ENCODE measurements at places on chromosomes 1 and 21.

GRCh38 chr1:208047476-208047934 is 136.6 kb upstream of the CD34 start:
- DNase-seq = no peak

DNA sequence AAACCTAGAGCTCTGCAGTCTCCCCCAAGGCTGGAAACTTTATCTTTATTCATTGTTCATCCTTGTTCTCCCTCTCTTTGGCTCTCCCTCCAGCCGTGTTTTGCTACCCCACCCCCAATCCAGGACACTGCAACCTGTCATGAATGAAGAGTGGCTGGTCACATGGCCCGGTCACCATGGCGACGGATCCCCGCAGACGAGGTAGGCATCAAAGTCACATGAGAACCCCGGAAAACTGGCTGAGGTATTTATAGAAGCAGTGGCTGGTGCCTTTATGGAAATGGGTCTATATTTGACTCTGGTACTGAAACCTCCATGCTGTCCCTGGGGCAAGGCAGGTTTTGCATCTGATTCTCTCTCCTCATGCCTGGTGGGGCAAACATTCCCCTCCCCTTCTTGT is 13.4 kb upstream of the SLC6A17 start:
- peak; percentile 95 for DNase-seq

- DNase-seq = no peak
Observed at GRCh38 chr1:223531742-223532341, 133.7 kb downstream of the CAPN8 start.

- DNase-seq = no peak
Observed at GRCh38 chr1:11373895-11374747, 101.1 kb downstream of the UBIAD1 start.

DNA sequence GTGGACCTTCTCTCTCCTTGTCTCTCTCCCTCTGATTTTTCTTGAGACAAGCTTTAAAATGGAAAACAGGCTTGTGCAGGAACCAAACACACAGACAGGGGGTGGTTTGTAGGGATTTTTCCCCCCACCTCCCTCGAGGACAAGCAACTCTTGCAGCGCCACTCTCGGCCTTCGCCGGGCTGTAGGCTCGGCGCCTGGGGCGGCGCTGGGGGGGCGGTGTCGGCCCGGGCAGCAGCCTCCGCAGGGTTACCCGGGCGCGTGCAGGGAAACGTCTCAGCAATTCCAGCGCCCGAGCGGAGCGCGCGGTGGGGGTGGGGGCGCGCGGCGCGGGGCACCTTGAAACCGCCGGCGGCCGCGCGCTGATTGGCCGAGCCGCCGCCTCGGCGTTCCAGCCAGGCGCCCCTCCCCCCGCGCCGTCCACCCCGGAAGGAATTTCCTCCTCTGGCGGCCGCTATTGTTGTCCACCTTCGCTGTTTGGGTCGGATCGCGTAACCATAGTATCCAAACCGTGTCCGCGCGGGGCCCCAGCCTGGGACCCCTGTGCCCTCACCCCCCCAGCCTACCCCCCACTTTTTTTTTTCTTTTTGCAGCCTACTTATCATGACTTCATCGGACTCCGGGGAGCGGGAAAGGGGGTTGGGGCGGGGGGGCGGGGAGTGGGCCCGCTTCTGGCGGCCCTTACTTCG is 59.8 kb upstream of the ACOT11 start:
- peak; percentile 71 for DNase-seq

GRCh38 chr1:248849637-248850036 is 9.2 kb downstream of the ZNF692 start:
- DNase-seq = no peak

GRCh38 chr1:150577557-150578271 is 1.7 kb downstream of the MCL1 start:
- DNase-seq = no peak

- no peak for DNase-seq
Observed at GRCh38 chr1:185564816-185565215, 169.4 kb upstream of the HMCN1 start.

- no peak for DNase-seq
Observed at GRCh38 chr1:91345395-91346005, 59.1 kb downstream of the HFM1 start.

GRCh38 chr1:208654241-208654640 is 410.1 kb upstream of the PLXNA2 start:
- DNase-seq = no peak

DNA sequence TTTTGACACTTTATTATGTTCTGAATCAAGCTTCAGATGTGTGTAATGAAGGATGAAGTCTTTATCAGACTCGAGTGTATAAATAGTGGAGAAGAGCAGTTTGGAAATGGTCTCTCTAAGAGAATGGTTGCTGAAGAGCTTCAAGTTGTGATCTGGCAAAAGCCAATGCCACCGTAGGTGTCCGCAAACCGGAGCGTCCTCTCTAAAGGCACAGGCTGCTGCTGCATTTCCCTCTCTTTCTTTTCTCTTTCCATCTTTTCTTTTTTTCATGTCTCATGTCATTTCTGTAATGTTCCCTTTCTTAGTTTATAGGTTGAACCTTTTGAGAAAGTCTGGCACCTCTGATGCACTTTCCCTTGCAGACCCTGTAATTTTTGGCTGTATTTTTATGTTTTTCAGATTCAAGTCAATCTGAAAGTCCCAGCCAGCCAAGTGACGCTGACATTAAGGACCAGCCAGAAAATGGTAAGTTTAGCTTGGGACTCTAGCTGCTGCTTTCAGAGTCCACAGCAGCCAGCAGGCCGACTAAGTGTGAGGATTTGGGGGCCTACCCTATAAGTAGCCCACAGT is 194.8 kb downstream of the NFIA start:
- no peak for DNase-seq

DNA sequence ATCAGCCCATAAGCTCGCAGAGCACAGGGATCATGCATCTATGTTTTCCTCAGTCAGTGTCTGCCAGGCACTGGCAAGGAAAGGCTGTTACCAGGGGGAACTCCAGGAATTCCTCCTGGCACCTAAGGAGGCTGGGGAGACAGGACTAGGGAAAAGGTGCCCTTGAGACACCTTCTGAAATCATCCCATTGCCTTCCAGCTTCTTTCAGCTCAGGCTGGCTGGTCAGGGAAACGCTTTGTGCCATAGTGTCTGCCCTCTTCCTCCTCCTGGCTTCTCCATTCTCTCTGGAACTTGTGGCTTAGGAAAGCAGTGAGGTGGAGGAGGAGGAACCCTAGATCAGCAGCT is 13.8 kb downstream of the LMNA start:
- no peak for DNase-seq

DNA sequence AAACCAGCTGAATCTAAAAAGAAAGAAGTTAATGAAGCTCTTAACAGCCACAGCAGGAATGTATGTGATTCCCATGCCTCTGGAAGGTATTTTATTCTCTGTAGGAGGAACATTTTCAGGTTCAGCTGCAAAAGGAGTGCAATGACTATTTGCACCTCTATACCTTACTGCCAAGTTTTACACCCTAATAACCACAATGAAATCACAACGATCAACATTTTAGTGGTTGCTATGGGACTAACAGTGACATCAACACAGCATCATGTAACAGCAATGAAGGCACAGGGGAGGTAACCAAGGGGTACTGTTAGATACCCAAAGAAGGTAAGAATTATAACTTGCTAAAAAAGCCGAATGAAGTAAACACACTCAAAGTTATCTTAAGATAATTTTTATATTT is 116.3 kb upstream of the HP1BP3 start:
- DNase-seq = no peak

- no peak for DNase-seq
Observed at GRCh38 chr1:5691795-5692509, 300.3 kb downstream of the NPHP4 start.

GRCh38 chr1:197224160-197224559 is 43.9 kb upstream of the CRB1 start:
- no peak for DNase-seq

DNA sequence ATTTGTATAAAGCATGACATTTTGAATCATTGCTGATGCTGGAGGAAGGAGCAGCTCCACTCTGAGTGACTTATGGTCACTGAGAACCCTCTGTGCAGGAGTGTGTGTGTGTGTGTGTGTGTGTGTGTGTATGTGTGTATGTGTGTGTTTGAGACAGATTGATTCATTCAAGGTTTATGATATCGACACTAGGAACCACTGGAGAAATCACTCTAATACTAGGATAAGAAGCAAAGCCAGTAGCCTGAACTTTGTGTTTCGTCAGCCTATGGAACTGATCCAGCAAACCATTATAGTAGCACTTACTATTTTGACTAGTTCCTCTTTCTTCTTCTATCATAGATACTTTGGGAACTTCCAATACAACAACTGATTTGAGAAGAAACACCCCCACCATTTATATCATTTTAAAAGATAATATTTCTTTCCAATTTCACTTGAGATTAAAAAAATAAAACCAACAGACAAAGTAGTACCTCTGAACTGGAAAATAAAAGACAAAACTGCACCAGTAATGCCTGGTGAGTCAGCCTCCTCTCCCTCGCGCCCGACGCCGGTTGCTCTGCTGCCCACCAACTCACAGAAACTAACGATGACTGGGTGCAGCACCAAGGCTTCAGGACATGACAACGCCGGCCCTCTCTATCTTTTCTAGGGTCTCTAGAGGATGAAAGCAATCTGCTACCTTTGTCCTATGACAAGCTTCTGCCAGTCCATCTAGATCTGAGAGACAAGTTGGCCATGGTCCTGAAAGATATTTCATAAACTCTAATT is 20.9 kb downstream of the SLAMF1 start:
- DNase-seq = no peak

- no peak for DNase-seq
Observed at GRCh38 chr1:180287988-180288705, 58.1 kb downstream of the LHX4 start.

GRCh38 chr1:8727809-8728213 is 89.6 kb downstream of the RERE start:
- DNase-seq = no peak

- DNase-seq = peak; percentile 50
Observed at GRCh38 chr1:18174037-18174436, 66.4 kb downstream of the IGSF21 start.

- DNase-seq = no peak
Observed at GRCh38 chr1:199684686-199685273, 342.7 kb upstream of the NR5A2 start.

- DNase-seq = no peak
Observed at GRCh38 chr1:169129109-169129784, 22.8 kb downstream of the ATP1B1 start.

DNA sequence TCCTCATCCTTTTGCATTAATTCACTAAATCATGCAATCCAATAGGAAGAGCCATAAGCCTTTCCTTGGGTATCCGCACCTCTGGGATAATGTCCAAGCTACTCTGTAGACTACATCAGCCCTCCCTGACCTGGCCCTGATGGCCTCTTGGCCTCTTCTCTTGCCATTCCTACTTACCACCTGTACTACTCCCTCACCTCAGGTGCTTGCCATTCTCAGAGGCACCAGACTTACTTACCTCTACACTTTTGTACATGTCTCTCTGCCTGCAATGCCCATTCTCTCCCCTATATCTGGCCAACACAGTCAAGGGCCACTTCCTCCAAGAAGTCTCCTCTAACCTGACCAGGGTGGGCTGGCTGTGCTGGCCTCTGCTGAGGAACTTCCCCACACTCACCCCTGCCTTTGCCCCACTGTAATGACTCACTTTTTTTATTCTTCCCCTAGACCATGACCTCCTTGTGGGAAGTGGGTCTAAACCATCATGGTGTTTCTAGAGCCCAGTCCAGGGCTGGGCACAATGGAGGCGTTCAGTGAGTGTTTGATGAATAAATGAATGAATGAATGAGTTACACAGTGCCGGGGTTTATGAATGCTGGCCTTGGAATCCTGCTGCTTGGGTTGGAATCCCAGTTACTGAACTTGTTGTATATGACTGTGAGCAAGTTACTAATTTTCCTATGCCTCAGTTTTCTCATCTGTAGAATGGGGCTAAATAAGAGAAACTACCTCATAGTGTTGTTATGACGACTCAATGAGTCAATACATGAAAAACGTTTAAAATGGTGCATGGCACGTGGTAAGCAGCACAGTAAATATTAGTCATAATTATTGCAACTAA is 179.8 kb downstream of the FOXD2 start:
- DNase-seq = no peak

- no peak for DNase-seq
Observed at GRCh38 chr1:116545359-116545705, 25.5 kb downstream of the CD58 start.

DNA sequence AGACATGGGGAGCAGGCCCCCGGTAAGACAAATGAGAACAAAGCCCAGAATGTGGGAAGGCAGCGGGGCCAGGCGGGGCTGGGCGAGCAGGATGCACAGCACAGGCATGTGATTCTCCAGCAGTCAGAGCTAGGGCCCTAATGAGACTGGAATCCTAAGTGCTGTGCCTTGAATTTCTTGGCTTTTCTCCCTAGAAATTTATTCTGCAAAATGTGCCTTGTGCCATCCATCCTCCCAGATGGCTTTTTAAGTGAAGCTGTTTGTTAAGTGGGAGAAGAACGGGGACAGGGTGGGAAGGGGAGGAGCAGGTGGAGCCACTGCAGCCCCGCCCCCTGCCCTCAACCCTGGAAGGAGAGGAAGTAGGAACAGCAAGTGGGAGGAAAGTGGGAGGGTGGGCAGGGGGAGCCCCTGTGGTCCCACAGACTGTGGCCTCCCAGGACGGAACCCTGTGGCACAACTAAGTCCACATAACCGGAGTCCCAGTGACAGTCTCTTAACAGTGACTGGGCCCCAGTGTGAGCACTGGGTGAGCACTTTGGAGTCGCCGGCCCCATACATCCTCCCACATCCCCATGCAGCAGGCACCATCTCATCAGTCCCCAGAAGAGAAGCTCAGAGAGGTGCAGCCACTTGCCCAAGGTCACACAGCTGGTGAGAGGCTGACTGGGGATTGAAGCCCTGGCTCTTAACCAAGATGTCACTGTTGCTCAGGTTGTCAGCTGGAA is 216.9 kb downstream of the MATN1 start:
- no peak for DNase-seq

DNA sequence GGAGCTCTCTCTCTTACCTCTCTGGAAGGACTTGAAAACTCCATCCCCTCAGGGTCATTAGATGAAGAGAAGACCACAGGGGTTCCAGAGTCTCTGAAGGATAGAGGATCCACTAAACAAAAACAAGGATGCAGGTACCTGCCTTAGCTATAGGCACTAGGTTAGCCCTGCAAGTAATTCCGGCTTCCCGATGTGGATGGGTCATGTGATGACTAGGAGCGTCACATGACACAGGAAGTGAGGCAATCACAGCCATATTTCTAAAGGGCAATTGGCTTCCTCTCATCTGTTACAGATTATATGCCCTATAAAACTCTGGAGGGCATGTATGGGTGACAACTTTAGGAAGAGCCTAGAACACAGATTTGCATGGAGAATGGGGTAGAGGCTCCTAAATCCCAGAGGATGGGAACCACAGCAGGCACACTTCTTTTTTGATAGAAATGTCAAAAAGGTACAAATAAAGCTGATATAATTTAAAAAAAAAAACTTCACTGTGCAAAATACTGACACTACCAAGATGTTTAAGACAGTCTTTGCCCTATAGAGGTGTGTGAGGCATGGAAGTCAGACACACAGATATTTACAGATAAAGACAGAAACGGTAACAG is 14.1 kb downstream of the ENTREP3 start:
- peak; percentile 48 for DNase-seq

DNA sequence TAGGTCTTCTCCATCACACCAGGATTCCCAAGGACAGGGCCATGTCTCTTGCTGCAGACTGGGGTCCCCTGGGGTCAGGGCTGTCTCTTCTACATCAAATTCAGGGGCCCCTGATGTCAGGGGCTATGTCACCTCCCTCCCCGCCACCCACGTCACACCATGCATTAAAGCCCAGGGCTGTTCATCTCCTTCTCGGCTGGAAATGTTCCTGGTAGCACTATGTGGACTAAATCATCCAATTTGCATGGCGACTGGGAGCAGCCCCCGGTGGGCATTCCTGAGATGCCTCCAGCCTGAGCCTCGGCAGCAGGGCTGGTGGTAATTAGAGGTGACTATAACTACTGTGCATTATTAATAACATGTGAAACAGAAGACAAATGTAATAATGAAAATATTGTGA is 151.7 kb upstream of the HMGB4 start:
- no peak for DNase-seq
